ENCODE measurements at places on chromosomes 7 and 10.

GRCh38 chr10:5968037-5968680 is 9.2 kb downstream of the IL15RA start:
- DNase-seq, result no peak

GRCh38 chr7:64849250-64849923 is 53.7 kb upstream of the ZNF273 start:
- no peak for DNase-seq

DNA sequence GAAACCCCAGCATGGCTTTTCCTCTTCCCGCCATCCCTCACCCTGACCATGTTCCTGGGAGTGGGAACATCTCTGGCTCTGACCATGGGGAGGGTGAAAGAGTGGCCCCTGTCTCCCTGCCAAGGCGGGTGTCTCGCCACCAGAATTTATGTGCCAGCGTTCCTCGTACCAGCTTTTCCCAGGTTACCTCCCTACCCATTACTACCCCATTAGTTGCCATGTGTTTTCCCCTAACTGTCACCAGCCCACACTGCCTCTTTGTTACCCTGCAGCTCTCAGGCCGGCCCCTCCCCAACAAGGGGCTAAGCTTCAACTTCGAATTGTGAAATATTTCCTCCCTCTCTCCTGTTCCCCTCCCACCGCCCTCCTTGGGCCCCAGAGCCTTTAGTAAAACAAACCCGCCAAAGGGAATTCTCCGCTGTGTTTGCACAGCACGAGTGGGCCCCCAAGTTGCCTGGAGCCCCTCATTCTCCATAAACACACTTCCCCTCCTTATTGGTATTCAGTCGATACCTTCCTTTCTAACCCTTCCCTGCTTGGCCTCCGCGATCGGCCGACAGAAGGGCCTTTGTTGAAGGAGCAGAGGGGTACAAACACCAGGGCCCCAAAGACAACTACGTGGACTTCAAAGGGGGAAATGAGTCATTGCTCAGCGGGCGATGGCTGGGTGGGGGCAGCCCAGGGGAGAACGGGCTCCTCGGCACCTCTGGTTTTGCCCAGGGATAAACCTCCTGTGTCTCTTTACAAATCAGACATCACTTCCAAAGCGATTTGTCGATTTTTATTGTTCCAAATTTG is 45.5 kb downstream of the SLIT1 start:
- DNase-seq, result no peak

DNA sequence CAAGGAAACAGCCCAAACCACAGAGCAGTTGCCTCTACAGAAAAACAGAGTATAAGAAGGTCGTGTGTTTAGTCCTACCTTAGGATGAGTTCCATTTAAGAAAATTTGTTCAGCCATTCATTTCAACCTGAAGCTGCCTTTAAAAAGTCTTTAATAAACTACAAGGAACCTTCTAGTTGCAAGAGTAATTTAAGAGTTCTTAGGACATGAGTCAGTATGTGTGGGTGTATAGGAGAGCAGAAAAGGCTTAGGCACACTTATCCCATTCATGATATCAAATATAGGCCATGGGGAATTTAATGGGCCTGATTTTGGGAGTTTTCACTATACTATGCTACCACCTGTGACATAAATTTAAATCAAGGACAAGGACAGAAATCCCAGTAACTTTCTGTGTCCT is 496.8 kb downstream of the TFEC start:
- DNase-seq, result peak; percentile 7
